ENCODE measurements at places on chromosomes 2 and 18.

- no peak for DNase-seq
Measured at GRCh38 chr2:193738892-193739291, 1544.2 kb upstream of the TMEFF2 start.

GRCh38 chr2:75403991-75404428, 156.7 kb downstream of the EVA1A start:
- DNase-seq, result peak; percentile 70

- DNase-seq, result no peak
Measured at GRCh38 chr2:73611193-73611592, 31.0 kb downstream of the NAT8 start.

DNA sequence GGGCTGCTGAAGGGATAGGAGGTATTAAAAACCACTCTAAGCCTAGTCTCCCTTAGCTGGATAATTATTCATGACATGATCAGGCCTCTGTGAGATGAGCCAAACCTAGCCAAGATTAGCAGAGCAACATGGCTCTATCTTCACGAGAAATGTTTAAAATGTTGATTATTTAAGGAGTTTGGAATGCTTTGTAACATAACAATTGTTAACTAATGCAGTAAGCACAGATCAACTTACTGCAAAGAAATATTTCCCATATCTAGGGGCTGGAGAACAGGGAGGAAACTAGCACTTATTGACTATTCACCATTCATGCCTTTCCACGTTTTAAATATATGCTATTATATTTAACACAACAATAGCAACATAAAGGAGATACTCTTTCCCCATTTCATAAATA, 833.7 kb upstream of the CHAC2 start:
- DNase-seq, result no peak

GRCh38 chr2:150566289-150566688, 78.8 kb upstream of the RND3 start:
- no peak for DNase-seq

GRCh38 chr2:175690113-175690837, 311.8 kb downstream of the LNPK start:
- peak; percentile 84 for DNase-seq

- DNase-seq, result no peak
Measured at GRCh38 chr2:97936199-97936598, 59.5 kb downstream of the TMEM131 start.

- no peak for DNase-seq
Measured at GRCh38 chr2:43158259-43158880, 68.0 kb downstream of the ZFP36L2 start.

GRCh38 chr2:217797165-217797564, 205.6 kb downstream of the TNS1 start:
- DNase-seq, result no peak

DNA sequence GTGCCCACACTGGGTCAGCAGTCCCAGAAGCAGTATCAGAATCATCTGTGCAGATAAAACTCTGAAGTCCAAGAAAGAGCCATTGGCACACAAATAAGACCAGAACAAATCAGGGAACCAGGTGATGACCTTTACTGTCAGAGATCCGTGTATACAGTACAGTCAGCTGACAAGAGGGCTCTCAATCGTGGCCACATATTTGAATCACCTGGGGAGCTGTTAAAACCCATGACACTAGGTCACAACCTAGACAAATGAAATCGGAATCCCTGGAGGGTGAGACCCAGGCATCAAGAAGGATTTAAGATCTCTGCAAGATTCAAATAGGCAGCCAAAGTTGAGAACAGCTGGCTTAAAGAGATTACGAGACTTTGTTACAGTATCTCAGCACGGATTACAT, 807.1 kb downstream of the RNF144A start:
- DNase-seq, result no peak

GRCh38 chr2:219436491-219436890, 1.8 kb downstream of the SPEG start:
- DNase-seq, result no peak

GRCh38 chr18:22191923-22192322, 22.5 kb downstream of the GATA6 start:
- DNase-seq, result no peak

GRCh38 chr2:5985536-5986385, 293.6 kb downstream of the SOX11 start:
- no peak for DNase-seq

DNA sequence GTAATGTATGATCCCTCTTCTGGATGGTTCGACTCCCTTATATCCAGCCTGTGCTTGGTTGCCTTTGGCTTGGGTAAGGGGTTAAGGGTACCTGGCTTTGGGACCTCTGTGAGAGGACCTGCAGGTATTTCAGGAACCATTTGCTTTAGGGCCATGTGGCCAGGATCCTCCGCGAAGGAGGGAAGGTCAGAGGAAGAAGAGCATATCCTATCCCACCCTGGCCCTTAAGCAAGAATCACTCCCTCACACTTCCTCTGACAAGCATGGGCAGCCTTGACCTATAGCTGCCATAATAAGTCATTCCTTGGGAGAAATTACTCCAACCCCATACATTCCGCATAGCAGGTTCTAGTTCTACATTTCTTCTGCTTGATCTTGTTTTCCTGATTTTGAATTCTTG, 59.1 kb upstream of the TXNDC2 start:
- no peak for DNase-seq

DNA sequence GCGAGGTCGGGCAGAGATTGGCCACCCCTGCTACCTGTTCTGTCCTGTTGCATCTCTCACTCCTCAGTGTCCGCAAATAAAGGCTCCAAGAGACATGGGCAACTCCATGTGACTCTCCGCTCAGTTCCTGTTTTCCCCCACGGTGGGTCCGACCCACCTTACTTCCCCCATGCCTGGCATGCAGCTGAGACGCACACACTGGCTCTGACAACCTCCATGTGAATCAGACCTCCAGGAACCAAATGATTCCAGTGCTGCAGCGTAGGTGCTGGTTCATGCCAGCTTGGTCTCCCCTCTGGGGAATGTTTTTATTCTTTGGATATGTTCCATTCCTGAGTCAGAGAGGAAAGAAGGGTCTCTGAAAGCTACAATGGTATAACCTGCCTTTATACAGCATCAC, 221.5 kb downstream of the SH3RF3 start:
- DNase-seq, result no peak

DNA sequence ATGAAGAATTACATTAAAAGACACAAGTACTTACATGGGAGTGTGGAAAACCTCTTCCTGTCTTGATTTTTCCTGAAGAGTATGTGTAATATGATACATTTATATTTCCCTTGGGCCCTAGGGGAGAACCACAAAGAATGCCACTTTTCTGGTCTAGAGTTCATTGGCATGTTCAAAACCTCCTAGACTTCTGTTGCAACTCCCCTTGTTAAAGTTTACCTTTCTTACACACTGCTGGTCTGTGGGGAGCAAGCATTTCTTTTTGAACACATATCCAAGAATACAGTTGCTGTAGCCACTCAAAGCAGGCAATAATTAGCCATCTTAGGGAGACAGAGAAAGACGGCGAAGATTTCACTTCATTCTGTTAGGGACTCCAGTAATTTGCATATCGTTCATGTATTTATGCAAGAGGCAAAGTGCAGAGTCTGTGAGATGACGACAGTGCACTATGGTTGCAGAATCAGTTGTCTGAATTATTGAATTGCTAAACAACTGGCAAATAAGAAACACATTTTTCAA, 103.5 kb downstream of the NOL4 start:
- no peak for DNase-seq

DNA sequence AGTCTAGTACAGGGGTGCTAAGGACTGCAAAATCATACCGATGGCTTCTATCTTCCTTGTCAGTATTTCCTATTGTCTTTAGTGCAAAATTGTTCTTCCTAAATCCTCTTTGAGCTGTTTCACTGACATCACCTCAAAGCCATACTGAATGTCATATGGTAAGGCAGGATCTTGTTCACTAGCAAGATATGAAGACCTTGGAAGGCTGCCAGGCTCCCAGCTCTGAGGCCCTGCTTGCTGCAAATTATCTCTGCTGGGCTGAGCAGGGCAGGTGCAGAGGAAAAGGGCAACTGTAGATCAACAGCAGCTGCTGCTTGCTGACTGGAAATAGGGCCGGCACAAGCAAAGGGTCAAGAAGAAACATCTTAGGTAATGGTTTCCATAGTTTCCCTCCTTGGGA, 58.2 kb downstream of the PMAIP1 start:
- peak; percentile 71 for DNase-seq

GRCh38 chr18:13433685-13434084, 215.1 kb downstream of the LDLRAD4 start:
- no peak for DNase-seq

DNA sequence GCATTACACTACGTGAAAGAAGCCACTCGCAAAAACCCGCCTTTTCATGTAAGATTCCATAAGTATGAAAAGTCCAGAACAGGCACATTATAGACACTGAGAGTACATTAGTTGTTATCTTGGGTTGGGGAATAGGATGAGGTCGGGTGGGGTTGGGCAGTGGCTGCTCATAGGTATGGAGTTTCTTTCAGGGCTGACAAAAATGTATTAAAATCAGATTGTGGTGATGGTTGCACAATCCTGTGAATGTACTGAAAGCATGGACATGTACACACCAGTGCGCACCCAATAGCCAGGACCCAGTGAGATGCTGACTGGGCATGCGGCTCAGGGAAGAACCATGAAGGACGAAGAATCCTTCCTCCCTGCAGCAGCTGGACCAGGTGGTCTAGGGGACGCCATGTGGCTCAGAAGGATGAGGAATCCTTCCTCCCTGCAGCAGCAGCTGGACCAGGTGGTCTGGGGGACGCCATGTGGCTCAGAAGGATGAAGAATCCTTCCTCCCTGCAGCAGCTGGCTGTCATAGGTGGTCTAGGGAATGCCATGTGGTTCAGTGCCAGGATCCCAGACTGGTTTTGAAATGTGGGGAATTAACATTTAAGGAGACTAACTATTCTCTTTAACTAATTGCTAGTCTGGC, 50.1 kb downstream of the MBP start:
- DNase-seq, result no peak

- no peak for DNase-seq
Measured at GRCh38 chr2:12083713-12084419, 337.4 kb downstream of the LPIN1 start.

GRCh38 chr2:37720533-37721200, 49.2 kb upstream of the CDC42EP3 start:
- DNase-seq, result no peak

- no peak for DNase-seq
Measured at GRCh38 chr18:76525911-76526310, 30.9 kb upstream of the ZNF516 start.

- peak; percentile 89 for DNase-seq
Measured at GRCh38 chr2:181573140-181573736, 83.7 kb downstream of the CERKL start.

GRCh38 chr2:226117510-226118065, 682.0 kb downstream of the IRS1 start:
- no peak for DNase-seq

GRCh38 chr18:49723648-49724180, 89.6 kb downstream of the ACAA2 start:
- DNase-seq, result no peak

GRCh38 chr18:77173275-77174030, 40.9 kb upstream of the MBP start:
- peak; percentile 77 for DNase-seq

- no peak for DNase-seq
Measured at GRCh38 chr18:6294148-6294784, 120.4 kb downstream of the L3MBTL4 start.

GRCh38 chr2:233980955-233981561, 63.9 kb downstream of the TRPM8 start:
- peak; percentile 98 for DNase-seq

- no peak for DNase-seq
Measured at GRCh38 chr2:183532514-183532913, 408.3 kb downstream of the NUP35 start.

DNA sequence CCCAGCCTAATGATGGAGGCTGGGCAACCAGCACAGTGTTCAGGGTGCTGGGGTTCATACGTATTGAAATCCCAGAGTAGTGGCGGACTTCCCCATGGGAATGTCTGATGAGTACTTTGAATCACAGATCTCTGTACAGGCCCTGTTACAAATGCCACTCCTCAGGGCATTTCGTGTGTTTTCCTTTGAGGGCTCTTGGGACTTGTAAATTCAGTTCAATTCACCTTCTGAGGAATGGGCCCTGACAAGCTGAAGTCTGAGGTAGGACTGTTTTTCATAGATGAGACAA, 288 bp upstream of the RDH14 start:
- no peak for DNase-seq

GRCh38 chr2:207935121-207935990, 90.0 kb downstream of the PLEKHM3 start:
- DNase-seq, result no peak

DNA sequence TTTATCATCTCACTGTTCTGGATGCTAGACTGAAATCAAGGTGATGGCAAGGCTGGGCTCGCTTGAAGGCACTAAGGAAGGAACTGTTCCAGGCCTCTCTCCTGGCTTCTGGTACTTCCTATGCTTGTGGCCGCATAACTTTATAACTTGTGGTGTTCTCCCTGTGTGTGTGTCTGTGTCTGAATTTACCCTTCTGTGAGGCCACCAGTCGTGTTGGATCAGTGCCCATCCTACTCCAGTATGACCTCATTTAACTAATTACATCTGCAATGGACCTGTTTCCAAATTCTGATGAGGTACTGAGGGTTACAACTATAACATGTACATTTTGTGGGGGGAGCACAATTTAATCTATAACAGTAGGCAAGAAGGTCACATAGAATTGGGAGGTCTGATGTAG, 41.6 kb downstream of the LYPD6B start:
- DNase-seq, result peak; percentile 17

DNA sequence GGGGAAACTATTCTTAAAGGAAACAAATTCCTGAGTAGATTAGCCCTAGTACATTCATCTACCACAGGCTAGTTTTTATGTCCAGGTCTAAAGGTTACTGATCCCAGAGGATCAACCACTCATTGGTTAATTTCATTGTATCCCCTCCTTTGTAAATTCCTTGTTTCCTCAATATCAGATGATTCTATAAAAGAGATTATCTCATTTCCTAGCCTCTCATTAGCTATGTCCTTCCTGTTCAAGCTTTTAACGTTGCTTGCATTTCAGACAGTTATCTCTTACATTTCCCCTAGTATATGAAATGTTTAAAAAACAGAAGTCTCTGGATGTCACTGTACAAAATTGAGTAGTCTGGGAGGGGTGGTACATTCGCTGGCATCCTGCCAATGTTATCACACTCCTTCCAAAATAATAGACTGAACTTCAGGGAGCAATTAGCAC, 24.2 kb upstream of the ARMC9 start:
- no peak for DNase-seq

Measured in NCI-H1694 treated with DMSO at 0.1 percent for 48 hours (cell line).